ENCODE measurements at places on chromosomes 11 and 22.
A peak's percentile ranks its signal among the peaks of the same experiment; 100 is the strongest.

DNA sequence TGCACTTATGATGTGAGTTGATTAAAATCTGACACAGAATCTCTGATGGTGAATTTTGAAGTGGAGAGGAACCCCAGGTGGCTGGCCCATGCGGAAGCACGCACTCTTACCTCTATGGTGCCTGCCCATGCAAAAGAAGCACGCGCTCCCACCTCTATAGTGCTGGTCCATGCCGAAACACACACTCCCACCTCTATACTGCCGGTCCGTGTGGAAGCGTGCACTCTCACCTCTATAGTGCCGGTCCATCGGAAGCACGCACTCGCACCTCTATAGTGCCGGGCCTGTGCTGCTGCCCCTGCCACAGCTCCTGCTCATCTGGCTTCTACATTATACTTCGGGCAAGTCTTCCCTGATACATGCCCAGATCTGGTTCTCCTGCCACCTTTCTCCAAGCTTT is 36.8 kb upstream of the SLC25A1 start:
- no peak overlapping the region for H3K27ac ChIP-seq
- DNase-seq = no peak
- H3K4me1 ChIP-seq = peaks cover 13% of the 10 kb centered on the region
- H3K27me3 ChIP-seq = no peaks in the 10 kb centered on the region
- no peaks in the 10 kb centered on the region for H3K36me3 ChIP-seq

DNA sequence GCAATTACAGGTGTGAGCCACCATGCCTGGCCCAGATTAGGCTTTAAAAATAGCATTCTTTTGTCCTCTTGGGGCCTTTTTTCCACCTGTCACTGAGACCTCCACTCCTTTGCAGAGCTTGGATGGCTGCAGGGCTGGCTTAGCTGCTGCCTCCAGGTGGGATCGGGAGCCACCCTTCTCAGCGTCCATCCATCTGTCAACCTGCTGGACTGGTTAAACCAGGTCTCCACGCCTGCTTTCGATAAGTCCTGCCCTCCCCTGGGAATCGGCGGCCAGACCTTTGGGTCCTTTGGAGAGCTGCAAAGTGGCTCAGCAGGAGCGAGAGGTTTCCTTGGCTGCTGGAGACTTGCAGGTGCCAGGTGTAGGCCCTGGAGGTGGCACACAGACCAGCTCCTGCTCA is 23.4 kb upstream of the GRAMD4 start:
- peak overlapping the region; percentile 46 for H3K27ac ChIP-seq
- peaks cover 33% of the 10 kb centered on the region for H3K4me1 ChIP-seq
- no peak overlapping the region for H3K4me3 ChIP-seq
- no peaks in the 10 kb centered on the region for H3K27me3 ChIP-seq

- H3K4me3 ChIP-seq = no peak overlapping the region
- no peaks in the 10 kb centered on the region for H3K36me3 ChIP-seq
- H3K27me3 ChIP-seq = no peaks in the 10 kb centered on the region
Observed at GRCh38 chr11:19719960-19720359, 7.3 kb downstream of the NAV2 start.

GRCh38 chr11:12856338-12856737 is 152.8 kb upstream of the RASSF10 start:
- DNase-seq = no peak
- no peak overlapping the region for H3K4me3 ChIP-seq
- no peaks in the 10 kb centered on the region for H3K27me3 ChIP-seq
- no peaks in the 10 kb centered on the region for H3K36me3 ChIP-seq

- no peaks in the 10 kb centered on the region for H3K27me3 ChIP-seq
- H3K36me3 ChIP-seq = no peaks in the 10 kb centered on the region
- no peak for DNase-seq
- no peak overlapping the region for H3K27ac ChIP-seq
Observed at GRCh38 chr11:67632982-67633755, 3.4 kb upstream of the NUDT8 start.

DNA sequence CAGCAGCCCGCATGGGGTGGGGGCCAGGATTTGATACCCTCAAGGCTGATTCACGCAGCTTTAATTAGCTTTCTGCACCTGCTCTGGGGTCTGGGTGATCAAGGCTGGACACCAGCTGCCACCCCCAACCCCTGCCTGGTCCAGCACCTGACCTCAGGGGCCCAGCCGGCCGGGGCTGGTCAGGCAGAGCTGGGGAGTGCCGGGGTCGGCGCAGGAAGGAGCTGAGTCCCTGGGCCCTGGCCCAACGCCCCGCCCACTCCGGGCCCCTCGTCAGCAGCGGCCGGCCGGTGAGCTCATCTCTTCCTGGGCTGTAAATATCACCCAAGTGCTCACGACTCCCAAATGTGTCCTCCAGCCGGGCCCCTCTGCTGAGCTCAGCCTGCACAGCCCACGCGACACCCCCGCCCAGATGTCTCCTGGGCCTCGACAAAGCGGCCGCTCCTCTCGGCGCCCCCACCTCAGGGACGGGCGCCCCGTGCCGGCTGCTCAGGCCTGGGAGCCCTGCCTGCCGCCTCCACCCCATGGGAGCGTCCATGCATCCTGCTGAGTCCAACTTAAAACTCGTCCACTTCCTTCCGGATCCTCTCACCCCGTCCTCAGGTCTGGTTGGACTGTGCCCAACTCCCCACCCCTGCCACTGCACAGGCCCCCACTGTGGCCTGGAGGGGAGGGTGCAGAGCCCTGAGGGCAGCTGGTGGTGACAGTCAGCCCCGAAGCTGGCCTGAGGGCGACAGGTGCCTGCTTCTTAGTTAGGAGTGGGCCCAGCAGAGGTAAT is 29.0 kb downstream of the RTN4R start:
- H3K27ac ChIP-seq = no peak overlapping the region
- no peak overlapping the region for H3K4me3 ChIP-seq
- DNase-seq = no peak
- H3K27me3 ChIP-seq = peaks cover 10% of the 10 kb centered on the region
- H3K4me1 ChIP-seq = no peaks in the 10 kb centered on the region

DNA sequence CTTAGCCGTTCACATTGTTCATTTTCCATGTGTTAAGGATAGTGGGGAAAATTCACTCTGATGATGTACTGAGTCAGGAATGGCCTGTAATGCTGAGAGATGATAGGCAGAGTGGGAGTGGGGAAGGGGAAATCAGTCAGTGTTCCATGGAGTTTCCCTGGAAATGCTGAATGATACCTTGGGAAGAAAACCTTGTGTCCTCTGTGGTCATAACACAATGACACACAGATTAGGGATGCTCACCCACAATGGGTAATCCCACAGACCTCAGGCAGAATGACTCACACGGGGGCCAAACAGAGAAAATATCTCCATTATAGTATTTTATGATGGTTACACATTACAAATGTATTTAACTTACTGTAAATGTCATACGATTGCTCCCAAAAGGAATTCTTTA is 118.0 kb downstream of the SNX19 start:
- no peak for DNase-seq
- no peak overlapping the region for H3K4me3 ChIP-seq
- H3K36me3 ChIP-seq = no peaks in the 10 kb centered on the region
- H3K27me3 ChIP-seq = no peaks in the 10 kb centered on the region
- no peak overlapping the region for H3K27ac ChIP-seq

DNA sequence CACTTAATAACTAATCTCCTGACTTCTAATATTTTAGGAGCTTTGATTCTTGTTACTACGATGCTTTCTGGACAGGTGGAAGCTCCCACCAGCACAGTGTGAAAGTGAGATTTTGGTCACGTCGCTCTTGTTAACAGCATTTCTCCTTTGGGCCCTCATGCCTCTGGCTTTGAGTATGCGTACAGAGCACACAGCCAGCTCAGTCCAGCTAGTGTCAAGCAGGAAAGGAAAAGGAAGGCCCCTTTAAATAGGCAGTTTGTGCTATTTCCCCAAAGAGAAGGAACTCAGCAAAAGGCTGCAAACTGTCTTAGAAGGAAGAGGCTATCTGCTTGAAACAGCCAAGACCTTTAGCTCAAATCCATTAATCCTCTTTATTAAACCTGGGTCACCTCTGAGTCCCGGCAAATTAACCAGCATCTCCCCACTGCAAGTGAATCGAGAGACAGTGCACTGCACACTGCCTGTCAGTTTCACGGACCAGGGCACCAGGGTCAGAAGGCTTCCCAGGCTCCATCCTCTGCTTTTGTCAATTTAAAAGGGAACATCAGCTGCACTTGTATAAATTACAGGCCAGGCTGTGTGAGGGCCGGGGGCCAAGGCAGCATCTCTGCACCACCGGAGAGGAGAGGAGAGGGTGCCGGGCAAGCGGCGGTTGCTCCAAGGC is 34.7 kb downstream of the OPCML start:
- no peak overlapping the region for H3K4me3 ChIP-seq
- no peak for DNase-seq
- no peaks in the 10 kb centered on the region for H3K36me3 ChIP-seq
- H3K27ac ChIP-seq = no peak overlapping the region

GRCh38 chr11:796565-797295 is 1.4 kb downstream of the SLC25A22 start:
- no peaks in the 10 kb centered on the region for H3K27me3 ChIP-seq
- H3K4me3 ChIP-seq = peak overlapping the region; percentile 80
- H3K36me3 ChIP-seq = no peaks in the 10 kb centered on the region

- H3K36me3 ChIP-seq = peaks cover 45% of the 10 kb centered on the region
- no peaks in the 10 kb centered on the region for H3K27me3 ChIP-seq
- no peak overlapping the region for H3K4me3 ChIP-seq
- H3K27ac ChIP-seq = no peak overlapping the region
- H3K4me1 ChIP-seq = no peaks in the 10 kb centered on the region
- DNase-seq = no peak
Observed at GRCh38 chr22:30947816-30948454, 20.6 kb downstream of the MORC2 start.

GRCh38 chr11:93967258-93967657 is 53.9 kb upstream of the HEPHL1 start:
- H3K4me1 ChIP-seq = no peaks in the 10 kb centered on the region
- H3K4me3 ChIP-seq = no peak overlapping the region
- no peaks in the 10 kb centered on the region for H3K27me3 ChIP-seq
- no peak overlapping the region for H3K27ac ChIP-seq
- H3K36me3 ChIP-seq = no peaks in the 10 kb centered on the region
- DNase-seq = no peak

- H3K4me3 ChIP-seq = no peak overlapping the region
- DNase-seq = peak; percentile 11
- no peaks in the 10 kb centered on the region for H3K4me1 ChIP-seq
Observed at GRCh38 chr11:116962108-116962507, 124.7 kb upstream of the APOA1 start.

DNA sequence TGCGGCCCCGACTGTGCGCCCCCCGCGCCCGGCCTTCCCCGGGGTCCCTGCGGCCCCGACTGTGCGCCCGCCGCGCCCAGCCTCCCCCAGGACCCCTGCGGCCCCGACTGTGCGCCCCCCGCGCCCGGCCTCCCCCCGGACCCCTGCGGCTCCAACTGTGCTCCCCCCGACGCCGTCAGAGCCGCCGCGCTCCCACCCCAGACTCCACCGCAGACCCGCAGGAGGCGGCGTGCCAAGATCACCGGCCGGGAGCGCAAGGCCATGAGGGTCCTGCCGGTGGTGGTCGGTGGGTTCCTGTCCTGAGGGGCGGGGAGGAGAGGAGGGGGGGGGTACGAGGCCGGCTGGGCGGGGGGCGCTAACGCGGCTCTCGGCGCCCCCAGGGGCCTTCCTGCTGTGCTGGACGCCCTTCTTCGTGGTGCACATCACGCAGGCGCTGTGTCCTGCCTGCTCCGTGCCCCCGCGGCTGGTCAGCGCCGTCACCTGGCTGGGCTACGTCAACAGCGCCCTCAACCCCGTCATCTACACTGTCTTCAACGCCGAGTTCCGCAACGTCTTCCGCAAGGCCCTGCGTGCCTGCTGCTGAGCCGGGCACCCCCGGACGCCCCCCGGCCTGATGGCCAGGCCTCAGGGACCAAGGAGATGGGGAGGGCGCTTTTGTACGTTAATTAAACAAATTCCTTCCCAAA is 3.1 kb downstream of the DRD4 start:
- no peaks in the 10 kb centered on the region for H3K27me3 ChIP-seq
- no peak overlapping the region for H3K4me3 ChIP-seq
- no peak for DNase-seq
- H3K4me1 ChIP-seq = no peaks in the 10 kb centered on the region
- H3K36me3 ChIP-seq = no peaks in the 10 kb centered on the region

DNA sequence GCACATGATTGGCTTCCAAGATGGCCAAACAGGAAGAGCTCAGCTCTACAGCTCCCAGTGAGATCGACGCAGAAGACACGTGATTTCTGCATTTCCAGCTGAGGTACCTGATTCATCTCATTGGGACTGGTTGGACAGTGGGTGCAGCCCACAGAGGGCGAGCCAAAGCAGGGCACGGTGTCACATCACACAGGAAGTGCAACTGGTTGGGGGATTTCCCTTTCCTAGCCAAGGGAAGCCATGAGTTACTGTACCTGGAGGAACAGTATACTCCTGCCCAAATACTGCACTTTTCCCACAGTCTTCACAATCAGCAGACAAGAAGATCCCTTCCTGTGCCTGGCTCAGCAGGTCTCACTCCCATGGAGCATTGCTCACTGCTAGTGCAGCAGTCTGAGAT is 131.2 kb downstream of the DLG2 start:
- H3K36me3 ChIP-seq = no peaks in the 10 kb centered on the region
- no peaks in the 10 kb centered on the region for H3K4me1 ChIP-seq
- H3K27me3 ChIP-seq = no peaks in the 10 kb centered on the region
- H3K27ac ChIP-seq = no peak overlapping the region
- no peak overlapping the region for H3K4me3 ChIP-seq

GRCh38 chr22:22462813-22463567 is 45.6 kb downstream of the ZNF280B start:
- no peaks in the 10 kb centered on the region for H3K36me3 ChIP-seq
- no peak overlapping the region for H3K27ac ChIP-seq
- peaks cover 12% of the 10 kb centered on the region for H3K27me3 ChIP-seq
- no peak overlapping the region for H3K4me3 ChIP-seq
- DNase-seq = no peak
- no peaks in the 10 kb centered on the region for H3K4me1 ChIP-seq

DNA sequence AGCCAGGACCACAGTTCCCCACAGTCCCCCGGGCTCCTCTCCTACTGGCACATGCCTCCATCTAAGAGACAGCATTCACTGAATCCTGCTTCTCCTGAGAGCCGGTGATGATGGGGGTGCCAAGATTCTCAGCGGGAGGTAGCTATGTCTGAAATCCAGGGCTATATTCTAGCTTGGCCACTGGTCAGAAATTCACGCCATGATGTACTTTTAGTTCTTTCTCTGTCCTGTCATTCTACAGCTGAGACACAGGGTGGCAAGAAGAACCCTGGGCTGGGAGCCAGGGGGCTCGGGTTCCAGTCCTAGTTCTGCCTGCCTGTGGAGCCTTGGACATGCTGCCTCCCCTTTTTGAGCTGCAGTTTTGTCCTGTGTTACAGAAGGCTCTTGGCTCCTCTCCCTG is 59.2 kb upstream of the PHOX2A start:
- no peaks in the 10 kb centered on the region for H3K27me3 ChIP-seq
- H3K27ac ChIP-seq = no peak overlapping the region
- H3K36me3 ChIP-seq = no peaks in the 10 kb centered on the region
- no peak for DNase-seq

DNA sequence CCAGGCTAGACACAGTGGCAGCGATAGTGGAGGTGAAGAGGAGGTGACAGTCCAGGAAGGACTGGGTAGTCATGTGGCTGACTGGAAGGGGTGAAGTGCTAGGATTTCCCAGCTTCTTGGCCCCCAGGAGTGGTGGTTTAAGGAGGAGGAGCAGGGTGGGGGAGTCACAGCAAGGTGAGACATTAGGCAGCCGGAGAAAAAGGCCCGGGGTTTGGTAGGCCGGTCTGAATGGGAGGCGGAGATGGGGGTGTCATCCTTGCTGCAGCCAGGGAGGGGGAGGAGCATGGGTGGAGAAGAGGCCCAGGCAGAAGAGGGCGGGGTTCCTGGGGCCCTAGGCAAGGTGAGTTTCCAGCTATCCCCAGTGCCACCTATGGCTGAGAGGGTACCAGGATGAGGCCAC is 6.1 kb downstream of the SIPA1 start:
- peak; percentile 76 for DNase-seq
- H3K27ac ChIP-seq = no peak overlapping the region
- H3K4me1 ChIP-seq = no peaks in the 10 kb centered on the region
- no peak overlapping the region for H3K4me3 ChIP-seq
- H3K36me3 ChIP-seq = no peaks in the 10 kb centered on the region
- no peaks in the 10 kb centered on the region for H3K27me3 ChIP-seq
